ENCODE measurements at places on chromosomes 13 and 19. TPM values are rescaled to one million over a fixed set of nuclear protein-coding genes. Genes with fewer than 3 reads are reported as not detected.

DNA sequence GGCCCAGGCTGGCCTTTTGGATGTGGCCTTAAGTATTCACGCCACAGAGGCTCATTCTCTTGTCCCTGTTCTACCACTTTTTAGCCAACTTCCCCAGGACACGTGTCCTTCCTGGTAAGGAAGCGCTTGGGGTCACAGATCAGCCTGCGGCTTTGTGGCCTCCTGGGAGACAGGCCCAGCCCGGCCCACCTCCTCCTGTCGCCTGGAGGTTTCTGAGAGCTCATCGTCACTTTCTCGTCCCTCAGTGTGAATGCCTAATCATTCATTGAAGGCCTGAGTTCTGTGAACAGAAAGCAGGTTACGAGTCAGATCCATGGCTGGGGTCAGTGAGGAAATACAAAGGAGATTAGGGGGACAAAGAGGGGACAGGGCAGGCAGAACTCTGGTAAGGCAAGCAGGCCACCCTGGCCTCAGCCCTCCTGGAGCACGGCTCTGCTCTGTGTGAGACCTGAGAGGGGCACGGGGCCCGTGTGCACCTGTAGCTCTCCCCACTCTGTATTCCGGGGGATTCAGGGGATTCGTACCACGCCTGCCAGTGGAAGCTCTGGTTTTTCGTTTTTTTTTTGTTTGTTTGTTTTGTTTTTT lies 38.6 kb upstream of the TSHZ3 start:
- H3K36me3 ChIP-seq: no peaks in the 10 kb centered on the region
- no peaks in the 10 kb centered on the region for H3K4me1 ChIP-seq

HSH2D gene
- 46.0 TPM for total RNA-seq

F2RL3 gene
- not detected for total RNA-seq

SEMA6B gene
- total RNA-seq: 0.14 TPM

DNA sequence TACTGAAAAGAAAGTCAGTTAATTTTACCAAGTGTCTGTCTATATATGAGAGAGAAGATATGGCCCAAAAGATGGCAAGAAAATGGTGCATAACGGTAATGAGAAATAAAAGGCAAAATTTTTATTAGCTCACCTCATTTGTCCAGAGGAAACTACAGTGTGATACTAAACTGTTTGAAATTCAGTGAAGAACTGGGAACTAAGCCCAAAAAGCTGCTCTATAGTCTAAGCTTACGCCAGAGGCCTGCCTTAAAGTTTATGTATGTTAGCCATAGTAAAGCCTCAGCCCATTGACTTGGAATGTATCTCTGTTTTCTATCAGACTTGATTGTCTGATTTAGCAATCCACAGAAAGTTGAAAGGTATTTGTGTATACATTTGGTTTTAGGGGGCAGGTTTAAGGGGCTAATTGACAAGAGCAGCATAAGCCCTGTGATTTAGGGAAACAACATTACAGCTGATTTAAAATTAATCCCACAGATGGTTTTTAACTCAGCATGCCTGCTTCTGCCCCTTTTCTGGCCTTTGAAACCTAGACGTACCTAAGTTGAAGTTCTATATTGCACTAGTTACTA lies 91.0 kb upstream of the MAB21L1 start:
- no peak overlapping the region for H3K27ac ChIP-seq
- no peak for DNase-seq
- no peaks in the 10 kb centered on the region for H3K4me1 ChIP-seq
- H3K36me3 ChIP-seq: no peaks in the 10 kb centered on the region

DNA sequence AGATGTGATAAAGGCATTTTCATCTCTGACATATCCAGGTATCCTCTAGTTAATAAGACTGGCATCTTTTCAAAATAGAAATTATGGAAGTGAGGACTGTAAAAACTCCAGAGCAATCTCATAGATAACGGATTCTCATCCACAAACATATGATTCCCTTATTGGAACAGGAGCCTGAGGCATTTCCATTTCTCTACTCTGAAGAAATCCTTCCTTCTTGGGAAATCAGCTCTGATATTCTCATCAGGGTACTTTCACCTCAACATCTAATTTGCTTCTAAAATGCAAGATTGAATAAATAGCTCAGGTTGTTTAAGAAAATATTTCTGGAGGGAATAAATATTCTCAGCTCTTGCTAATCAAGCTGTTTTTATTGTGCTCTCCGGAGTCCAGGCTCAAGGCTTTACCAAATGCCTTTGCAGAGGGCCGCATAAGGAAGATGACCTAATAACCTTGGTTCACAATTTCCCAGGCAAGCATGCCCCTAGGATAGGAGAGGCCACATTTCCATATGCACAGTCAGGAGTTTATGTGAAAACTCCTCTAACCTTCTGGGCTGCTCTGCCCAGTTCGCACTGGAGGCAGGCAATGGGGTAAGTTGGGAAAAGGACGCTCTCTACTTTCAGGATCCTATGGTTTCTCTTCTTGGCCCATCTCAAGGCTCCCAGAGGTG lies 44.0 kb upstream of the RFC3 start:
- no peaks in the 10 kb centered on the region for H3K36me3 ChIP-seq
- H3K27me3 ChIP-seq: no peaks in the 10 kb centered on the region
- no peaks in the 10 kb centered on the region for H3K4me1 ChIP-seq
- H3K4me3 ChIP-seq: no peak overlapping the region
- H3K27ac ChIP-seq: no peak overlapping the region

DNA sequence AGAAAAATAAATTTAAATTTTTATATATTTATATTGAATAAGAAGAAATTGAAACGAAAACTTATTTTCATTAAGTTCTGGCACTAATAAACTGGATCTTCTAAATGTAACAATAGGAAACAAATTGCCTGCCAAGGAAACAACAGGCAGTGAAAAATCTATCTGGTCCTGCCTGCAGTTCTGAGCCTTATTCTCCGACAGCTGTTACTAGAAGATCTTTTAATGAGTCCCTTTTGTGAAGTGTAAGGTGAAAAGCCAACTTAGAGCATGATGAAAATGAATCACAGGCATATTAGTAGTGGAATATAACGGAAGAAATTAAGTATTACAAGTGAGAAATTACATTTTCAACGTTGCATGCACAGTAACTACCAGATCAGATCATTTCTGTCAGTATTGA lies 1002.7 kb upstream of the PCDH20 start:
- no peak overlapping the region for H3K4me3 ChIP-seq
- no peak overlapping the region for H3K27ac ChIP-seq
- H3K4me1 ChIP-seq: no peaks in the 10 kb centered on the region
- H3K27me3 ChIP-seq: no peaks in the 10 kb centered on the region
- no peak for DNase-seq

DNA sequence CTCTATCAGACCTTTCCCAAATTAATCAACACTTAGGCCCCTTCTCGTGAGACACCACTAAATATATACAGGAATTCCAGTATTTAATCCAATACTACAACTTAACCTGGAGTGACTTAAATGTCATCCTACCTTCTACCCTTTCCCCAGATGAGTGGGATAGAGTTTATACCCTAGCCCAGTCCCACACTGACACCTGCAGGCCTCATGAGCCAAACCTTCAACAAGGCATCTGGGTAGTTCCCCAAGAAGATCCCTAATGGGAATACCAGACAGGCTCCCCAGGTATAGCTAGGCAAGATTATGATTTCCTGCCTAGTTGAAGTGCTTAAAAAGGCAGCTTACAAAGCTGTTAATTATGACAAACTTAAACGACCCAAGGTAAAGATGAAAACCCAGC lies 15.9 kb downstream of the ZNF83 start:
- peaks cover 71% of the 10 kb centered on the region for H3K36me3 ChIP-seq
- no peak overlapping the region for H3K4me3 ChIP-seq
- H3K4me1 ChIP-seq: no peaks in the 10 kb centered on the region
- no peak for DNase-seq
- H3K27ac ChIP-seq: no peak overlapping the region
- no peaks in the 10 kb centered on the region for H3K27me3 ChIP-seq

DNA sequence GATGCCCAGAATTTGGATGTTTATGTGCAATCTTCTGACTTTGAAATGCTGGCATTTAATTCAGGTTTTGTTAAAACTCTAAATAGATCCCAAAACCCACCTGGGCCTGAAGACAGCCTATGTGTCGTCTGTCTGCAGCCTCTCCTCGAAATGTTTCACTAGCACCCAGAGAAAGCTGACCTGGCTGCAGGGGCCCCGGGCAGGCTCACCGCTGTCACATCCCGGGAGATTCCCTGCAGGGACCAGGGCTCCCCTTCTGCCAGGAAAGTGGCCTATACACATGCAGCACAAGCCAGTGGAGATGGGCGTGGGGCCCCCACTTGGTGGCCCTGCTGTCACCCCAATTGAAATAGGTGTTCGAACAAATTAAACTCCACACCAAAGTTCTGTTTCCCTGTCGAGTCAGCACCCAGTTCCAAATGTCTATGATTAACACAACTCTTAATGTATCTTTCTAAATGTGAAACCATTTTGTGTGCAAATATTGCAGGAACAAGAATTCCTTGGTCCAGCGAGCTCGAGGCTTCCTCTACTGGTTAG lies 145.8 kb upstream of the ZNF507 start:
- peaks cover 5% of the 10 kb centered on the region for H3K4me1 ChIP-seq
- H3K36me3 ChIP-seq: no peaks in the 10 kb centered on the region
- DNase-seq: no peak
- no peak overlapping the region for H3K27ac ChIP-seq

GRCh38 chr13:73259061-73260017 lies 200.5 kb downstream of the KLF5 start:
- H3K36me3 ChIP-seq: no peaks in the 10 kb centered on the region
- H3K27ac ChIP-seq: no peak overlapping the region
- no peaks in the 10 kb centered on the region for H3K27me3 ChIP-seq
- H3K4me1 ChIP-seq: no peaks in the 10 kb centered on the region
- H3K4me3 ChIP-seq: no peak overlapping the region

DNA sequence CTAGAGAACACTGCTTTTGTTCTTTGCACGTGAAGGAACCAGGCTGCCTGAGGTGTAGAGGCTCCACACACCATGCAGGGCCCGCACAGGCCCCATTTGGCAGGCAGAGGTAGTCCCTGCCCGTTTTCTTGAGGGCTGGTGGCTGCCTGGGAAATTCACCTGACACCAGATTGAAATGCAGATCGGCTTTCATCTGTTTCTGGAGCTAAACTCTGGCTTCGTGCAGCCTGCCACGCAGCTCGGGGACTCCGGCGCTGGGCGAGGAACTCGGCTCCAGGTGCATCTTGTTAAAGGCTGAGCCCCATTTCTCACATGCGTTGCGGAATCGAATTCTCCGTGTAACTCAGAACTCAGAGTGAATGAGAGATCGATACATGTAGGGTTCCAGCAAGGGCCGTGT lies 37.7 kb downstream of the ATP11A start:
- H3K4me3 ChIP-seq: no peak overlapping the region
- no peak for DNase-seq
- no peak overlapping the region for H3K27ac ChIP-seq

DNA sequence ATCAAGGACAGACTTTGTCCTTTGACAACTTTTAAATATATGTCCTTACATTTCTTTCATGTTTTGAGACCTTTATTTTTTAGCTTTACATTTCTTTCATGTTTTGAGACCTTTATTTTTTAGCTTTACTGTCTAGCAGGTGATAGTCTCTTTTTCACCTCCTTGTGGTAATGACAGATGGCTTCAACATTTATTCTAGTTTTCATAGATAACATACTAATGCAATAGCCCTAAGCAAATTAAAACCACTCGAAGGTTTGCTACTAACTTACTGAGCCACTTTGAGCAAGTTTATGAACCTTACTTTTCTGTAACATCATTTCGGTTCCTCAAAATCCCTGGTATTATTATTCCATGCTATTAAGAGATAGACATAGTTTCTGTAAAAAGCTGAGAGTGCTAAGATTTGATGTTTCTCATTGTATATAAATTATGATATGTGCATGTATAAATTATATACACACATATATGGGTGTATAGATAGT lies 4.5 kb downstream of the DACH1 start:
- peaks cover 8% of the 10 kb centered on the region for H3K4me1 ChIP-seq
- H3K27ac ChIP-seq: no peak overlapping the region
- no peak overlapping the region for H3K4me3 ChIP-seq
- no peak for DNase-seq
- H3K27me3 ChIP-seq: peaks cover 10% of the 10 kb centered on the region

- H3K27ac ChIP-seq: no peak overlapping the region
- DNase-seq: no peak
- no peaks in the 10 kb centered on the region for H3K27me3 ChIP-seq
These were observed 656 bp downstream of the ZNF155 start for GRCh38 chr19:43984687-43985000.

GRCh38 chr19:378706-379105 lies 30.2 kb downstream of the C2CD4C start:
- H3K4me3 ChIP-seq: no peak overlapping the region
- no peak overlapping the region for H3K27ac ChIP-seq
- H3K27me3 ChIP-seq: peaks cover 10% of the 10 kb centered on the region

GRCh38 chr13:50071379-50071778 lies 56.1 kb downstream of the KCNRG start:
- no peak for DNase-seq
- peaks cover 2% of the 10 kb centered on the region for H3K4me1 ChIP-seq
- no peaks in the 10 kb centered on the region for H3K27me3 ChIP-seq
- no peak overlapping the region for H3K27ac ChIP-seq

- no peaks in the 10 kb centered on the region for H3K36me3 ChIP-seq
- H3K4me1 ChIP-seq: peaks cover 33% of the 10 kb centered on the region
- no peak overlapping the region for H3K4me3 ChIP-seq
These were observed 20.3 kb downstream of the NFIX start for GRCh38 chr19:13015361-13016223.

GRCh38 chr19:38035515-38036495 lies 128.8 kb downstream of the SIPA1L3 start:
- H3K36me3 ChIP-seq: no peaks in the 10 kb centered on the region
- no peak overlapping the region for H3K27ac ChIP-seq
- no peak for DNase-seq
- peaks cover 4% of the 10 kb centered on the region for H3K4me1 ChIP-seq
- H3K4me3 ChIP-seq: no peak overlapping the region

PNMA8C gene
- total RNA-seq: not detected

- peaks cover 21% of the 10 kb centered on the region for H3K36me3 ChIP-seq
- peak overlapping the region; percentile 89 for H3K4me3 ChIP-seq
- H3K27ac ChIP-seq: peak overlapping the region; percentile 89
- peaks cover 32% of the 10 kb centered on the region for H3K4me1 ChIP-seq
- DNase-seq: no peak
These were observed 744 bp downstream of the ZNF805 start for GRCh38 chr19:57241176-57241575.

DNA sequence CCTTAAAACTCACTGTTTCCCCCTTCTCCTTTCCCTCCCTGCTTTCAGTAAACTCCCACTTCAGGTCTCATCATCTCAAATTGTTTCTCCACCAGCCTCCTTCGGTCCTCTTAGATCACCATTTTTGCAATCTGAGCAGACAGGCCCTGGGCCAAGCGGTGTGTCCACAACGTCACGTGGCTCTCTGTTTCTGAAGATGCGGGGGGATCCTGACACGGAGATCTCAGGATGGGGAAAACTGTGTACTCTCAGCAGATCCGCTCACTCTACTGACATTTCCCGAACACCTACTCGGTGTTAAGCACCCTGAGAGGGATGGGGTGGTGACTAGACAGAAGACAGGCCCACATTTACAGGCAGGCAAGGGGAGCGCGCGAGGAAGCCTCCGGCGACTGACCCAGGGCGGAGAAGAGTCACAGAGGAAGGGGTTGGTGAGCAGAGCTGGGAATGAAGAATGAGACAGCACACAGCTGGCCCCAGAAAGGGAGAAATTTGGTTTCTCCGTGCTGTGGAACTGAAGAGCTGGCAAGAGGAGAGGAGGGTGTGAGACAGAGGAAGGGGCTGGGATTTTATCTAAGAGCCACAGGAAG lies 38.8 kb downstream of the SERP2 start:
- no peak overlapping the region for H3K27ac ChIP-seq
- DNase-seq: no peak
- no peaks in the 10 kb centered on the region for H3K4me1 ChIP-seq
- no peaks in the 10 kb centered on the region for H3K36me3 ChIP-seq
- no peaks in the 10 kb centered on the region for H3K27me3 ChIP-seq

GRCh38 chr19:38665219-38665931 lies 17.9 kb downstream of the ACTN4 start:
- no peak for DNase-seq
- peaks cover 8% of the 10 kb centered on the region for H3K36me3 ChIP-seq
- no peak overlapping the region for H3K4me3 ChIP-seq
- no peak overlapping the region for H3K27ac ChIP-seq

TRPM4 gene
- total RNA-seq: not detected

Measured in CD4-positive, alpha-beta T cell (primary cell).